Choroid plexus epithelial cell (primary cell): ENCODE measurements at places on chromosomes 7 and 10.
A peak's percentile ranks its signal among the peaks of the same experiment; 100 is the strongest.

- peak; percentile 25 for DNase-seq
Measured at GRCh38 chr10:120328647-120329046, 128.4 kb upstream of the PLPP4 start.

GRCh38 chr7:147151661-147152060 lies 1035.1 kb downstream of the CNTNAP2 start:
- DNase-seq, result no peak

DNA sequence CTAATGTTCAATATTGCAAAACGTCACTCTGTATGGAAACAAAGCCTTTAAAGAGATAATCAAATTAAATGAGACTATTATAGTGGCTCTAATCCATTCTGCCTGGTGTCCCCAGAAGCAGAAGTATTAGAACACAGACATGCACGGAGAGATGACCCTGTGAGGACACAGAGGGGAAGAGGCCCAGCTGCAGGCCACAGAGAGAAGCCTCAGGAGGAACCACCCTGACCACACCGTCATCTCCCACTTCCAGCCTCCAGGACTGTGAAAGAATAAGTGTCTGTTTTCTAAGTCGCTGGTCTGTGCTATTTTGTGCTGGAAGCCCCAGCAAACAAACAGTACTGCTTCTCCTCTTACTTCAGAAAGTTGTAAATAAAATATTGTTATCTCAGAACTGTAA lies 283.5 kb upstream of the ADARB2 start:
- DNase-seq, result no peak

- DNase-seq, result no peak
Measured at GRCh38 chr10:61481597-61481996, 28.4 kb upstream of the TMEM26 start.

DNA sequence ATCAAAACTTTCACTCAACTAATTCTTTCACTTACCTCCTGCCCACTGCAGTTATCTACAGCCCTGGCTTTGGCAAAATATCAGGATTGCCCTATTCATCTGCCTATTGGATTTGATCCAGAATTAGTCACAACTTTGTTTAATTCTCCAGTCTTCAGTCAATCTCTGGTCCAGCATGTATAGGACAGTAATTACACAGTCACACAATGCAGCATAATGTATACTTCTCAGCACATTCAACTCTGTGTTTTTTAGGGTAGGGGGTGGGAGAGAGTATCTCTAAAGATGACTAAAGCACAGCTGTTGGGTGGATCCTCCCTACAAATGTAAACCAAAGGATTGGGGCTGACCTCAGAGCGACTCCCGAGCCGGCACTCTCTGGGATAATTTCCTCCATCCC lies 17.7 kb upstream of the NRP1 start:
- DNase-seq, result peak; percentile 36

GRCh38 chr7:19439517-19439916 lies 269.3 kb downstream of the POLR1F start:
- DNase-seq, result no peak
